ENCODE measurements at places on chromosomes 4 and X.

GRCh38 chr4:38333219-38333618 is 330.8 kb upstream of the KLF3 start:
- DNase-seq: no peak

GRCh38 chr4:115529126-115529525 is 415.7 kb upstream of the NDST4 start:
- no peak for DNase-seq

DNA sequence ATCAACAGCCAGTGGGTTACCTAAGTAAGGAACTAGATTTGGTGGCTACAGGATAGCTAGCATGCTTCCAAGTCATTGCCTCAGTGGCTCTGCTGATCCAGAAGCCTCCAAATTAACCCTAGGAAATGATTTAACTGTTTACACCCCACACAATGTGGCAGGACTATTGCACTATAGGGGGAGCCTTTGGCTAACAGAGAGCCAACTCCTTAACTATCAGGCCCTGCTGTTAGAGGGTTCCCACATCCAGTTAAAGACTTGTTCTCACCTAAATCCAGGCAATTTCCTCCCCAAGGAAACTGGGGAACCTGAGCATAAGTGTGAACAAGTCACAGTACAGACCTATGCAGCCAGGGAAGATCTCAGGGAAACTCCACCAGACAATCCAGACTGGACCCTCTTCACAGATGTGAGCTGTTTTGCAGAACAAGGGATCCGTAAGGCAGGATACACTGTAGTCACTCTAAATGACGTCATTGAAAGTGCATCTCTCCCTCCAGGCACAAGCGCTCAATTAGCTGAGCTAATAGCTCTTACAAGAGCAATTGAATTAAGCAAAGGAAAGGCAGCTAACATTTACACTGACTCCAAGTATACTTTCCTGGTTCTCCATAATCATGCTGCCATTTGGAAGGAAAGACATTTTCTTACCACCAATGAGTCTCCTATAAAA is 185.3 kb upstream of the SPOCK3 start:
- no peak for DNase-seq

DNA sequence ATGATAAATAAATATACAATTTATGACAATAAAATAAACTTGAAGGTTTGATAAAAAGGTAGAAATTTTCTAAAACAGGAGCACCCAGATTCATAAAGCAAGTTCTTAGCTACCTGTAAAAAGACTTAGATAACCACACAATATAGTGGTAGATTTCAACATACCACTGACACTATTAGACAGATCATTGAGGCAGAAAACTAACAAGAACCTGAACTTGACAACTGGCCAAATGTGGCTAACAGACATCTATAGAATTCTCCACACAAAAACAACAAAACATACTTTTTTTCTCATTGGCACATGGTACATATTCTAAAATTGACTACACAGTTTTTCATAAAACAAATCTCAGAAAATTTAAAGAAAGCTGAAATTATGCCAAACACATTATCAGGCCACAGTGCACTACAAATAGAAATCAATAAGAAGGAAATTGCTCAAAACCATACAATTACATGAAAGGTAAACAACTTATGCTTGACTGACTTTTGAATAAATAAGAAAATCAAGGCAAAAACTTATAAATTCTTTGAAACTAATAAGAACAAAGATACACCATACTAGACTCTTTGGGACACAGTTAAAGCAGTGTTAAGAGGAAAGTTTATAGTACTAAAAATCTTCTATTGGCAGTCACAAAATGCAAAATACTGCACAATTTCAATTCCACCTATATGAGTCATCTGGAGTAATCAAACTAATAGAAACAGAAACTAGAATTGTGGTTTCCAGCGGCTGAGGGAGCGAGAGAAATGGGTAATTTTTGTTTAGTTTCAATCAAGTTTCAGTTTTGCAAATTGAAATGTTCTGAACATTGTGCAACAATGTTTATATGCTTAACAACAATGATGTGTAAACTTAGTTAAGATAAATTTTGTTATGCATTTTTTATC is 925.6 kb downstream of the SH3BGRL start:
- no peak for DNase-seq

- no peak for DNase-seq
Observed at GRCh38 chr4:7344636-7345155, 90.0 kb downstream of the PSAPL1 start.

DNA sequence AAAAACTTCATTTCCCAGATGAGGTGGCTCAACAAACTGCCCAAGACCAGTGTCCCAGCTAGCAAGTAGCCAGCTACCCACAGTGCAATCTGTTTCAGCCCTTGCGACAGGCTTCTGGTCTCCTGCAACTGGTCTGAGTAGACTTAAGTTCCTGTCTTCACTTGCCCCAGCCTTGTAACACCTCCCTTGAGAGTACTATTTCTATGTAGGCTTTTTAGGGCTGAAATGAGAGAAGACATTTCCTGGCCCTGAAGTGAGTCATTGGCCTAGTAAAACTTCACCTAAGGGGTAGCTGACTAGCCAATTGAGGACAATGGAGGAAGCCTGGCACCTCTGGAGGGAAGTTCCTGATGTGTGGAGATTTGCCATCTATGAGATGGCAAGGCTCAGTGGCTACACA is 80.1 kb upstream of the STIM2 start:
- no peak for DNase-seq

DNA sequence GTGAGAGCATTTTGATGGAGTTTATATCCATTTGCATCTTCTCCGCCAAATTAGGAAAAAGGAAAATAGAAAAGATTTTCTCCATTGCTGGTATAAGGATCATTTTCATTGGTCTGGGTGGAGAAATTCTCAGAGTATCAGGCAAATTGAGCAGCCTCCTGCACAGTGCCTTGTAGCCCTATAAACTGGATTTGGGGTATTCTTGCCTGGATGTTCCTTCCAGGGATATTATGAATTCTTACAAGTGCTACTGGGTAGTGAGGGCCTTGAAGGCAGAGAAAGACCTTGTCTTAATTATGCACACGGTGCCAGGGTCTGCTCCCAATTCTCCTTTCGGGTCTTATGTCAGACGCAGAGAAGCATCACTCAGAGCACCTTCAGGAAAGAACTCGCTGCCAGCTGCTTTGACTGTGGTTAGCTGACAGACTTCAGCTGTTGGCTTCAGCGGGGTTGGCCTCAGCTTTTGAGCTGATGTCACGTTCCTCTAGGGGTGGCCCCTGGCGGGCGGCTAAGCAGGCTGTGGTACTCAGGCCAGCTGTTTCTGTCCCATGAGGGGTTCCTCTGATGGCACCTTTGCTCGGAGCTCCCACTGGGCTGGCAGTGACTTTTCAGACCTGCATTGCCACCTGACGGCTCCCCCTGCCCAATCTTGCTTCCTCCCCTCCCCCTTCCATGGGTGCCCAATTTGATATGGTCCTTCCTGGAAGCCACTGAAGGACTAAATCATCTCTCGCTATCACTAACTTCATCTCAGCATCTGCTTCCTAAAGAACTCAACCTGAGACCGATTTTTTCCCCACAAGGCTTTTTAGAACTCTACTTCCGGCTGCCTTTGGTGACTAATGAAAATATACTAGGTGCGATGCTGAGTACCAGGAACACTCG is 519.5 kb downstream of the BCOR start:
- DNase-seq: peak; percentile 68

Measured in stimulated activated CD8-positive, alpha-beta memory T cell treated with anti-CD3 and anti-CD28 coated beads, Interleukin-4, amount 100 ng/mL, for 48 hours (primary cell).